B cell (primary cell): ENCODE measurements at places on chromosomes 11 and 22.

DNA sequence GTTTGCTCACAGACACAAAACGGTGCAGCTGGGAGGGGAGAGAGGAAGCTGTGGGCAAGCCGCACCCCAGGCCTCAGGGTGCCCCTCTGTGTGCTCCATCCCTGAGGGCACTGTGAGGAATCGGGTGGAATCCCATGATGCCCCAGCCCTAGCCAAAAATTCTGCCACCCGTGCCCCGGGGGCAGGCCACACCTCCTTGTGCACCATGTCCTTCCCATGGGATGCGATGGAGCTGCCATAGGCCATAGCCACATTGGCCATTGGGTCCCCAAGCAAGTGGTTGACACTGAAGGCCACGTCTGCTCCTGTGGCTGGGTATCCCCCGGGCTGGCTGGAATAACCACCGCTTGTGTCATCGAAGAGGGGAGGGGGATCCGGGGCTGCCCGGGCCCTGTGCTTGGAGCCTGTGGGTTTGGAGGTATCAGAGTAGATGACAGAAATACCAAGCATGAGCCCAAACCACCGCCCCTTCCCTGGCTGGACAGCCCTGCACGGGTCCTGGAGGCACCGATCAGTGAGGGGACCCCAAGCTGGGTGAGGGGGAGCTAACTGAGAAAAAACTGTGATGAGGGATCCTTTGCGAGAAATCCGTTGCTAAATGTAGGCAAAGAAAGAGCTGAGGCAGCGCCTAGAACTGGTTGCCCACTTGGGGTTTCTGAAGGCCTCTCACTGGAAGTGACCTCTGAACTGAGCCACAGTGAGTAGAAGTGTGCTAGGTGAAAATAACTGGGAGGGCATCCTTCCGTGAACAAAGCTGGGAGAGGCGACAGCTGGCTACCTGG is 863 bp downstream of the YIF1A start:
- no peak for DNase-seq

- no peak for DNase-seq
Observed at GRCh38 chr22:38745676-38746460, 9.9 kb downstream of the SUN2 start.

DNA sequence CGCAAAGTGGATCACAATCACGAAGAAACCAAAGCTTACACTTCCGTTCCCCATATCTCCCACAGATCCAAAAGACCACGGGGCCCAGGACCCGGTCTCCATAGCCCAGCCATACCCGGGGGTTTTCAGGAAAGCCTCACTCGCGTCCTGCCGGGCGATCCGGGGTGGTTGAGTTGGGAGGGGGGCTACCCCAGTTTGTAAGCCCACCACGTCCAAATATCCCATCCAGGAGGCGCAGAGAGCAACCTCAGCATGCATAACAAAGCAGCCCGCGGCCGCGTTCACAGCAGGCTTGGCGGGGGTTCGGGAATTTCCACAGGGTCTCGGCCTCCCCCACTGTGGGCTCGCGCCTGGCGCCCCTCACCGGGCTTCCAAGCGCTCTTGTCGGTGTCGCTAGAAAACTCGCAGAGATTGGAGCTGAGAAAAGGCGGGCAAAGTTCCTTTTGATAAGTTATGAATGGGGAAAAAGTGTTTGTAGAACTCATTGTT is 9.5 kb downstream of the SDF2L1 start:
- no peak for DNase-seq

GRCh38 chr22:20299746-20300136 is 20.1 kb downstream of the DGCR6L start:
- no peak for DNase-seq

DNA sequence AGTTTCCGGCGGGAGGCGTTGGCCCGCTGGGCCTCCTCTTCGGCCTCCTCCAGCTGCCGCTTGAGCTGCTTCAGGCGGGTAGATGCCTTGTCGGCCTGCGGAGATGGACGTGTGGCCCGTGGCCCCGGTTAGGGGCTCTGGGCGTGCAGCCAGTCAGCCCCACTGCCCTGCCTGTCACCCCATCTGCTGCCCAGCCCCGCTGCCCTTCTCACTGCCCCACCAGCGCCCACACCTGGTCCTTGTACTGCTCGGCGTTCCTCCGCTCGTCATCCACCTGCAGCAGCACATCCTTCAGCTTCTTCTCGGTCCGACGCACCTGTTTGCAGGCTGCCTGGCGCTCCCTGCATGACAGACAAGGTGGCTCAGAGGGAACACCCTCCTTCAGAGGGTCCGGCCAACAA is 31.2 kb downstream of the APOL1 start:
- peak; percentile 20 for DNase-seq

- DNase-seq: no peak
Observed at GRCh38 chr11:33263549-33263948, 6.4 kb downstream of the HIPK3 start.

- peak; percentile 19 for DNase-seq
Observed at GRCh38 chr11:102254047-102254446, 63.2 kb upstream of the BIRC3 start.

DNA sequence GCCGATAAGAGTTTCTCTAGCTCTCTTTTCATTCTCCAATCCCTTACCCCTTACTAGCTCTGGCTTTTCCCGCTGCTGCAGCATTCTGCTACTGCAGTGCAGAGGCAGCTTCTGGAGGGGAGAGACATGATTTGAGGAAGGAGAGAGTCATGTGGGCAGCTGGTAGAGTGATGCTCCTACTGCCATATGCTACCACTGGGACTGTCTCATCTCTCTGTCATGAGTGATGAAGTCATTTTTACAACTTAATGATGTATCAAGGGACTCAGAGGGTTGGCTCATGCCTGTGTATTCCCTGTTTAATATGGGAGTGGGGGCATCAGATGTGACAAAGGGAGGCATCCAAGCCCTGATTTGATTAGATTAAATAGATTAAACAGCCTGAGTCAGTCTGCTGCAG is 11.3 kb downstream of the SLC17A6 start:
- no peak for DNase-seq
